ENCODE measurements at places on chromosomes 1 and 21.

GRCh38 chr1:1196431-1197187, 9.8 kb downstream of the TNFRSF18 start:
- DNase-seq: no peak

- no peak for DNase-seq
These were observed 207.5 kb upstream of the SAMSN1 start for GRCh38 chr21:14753466-14754258.

DNA sequence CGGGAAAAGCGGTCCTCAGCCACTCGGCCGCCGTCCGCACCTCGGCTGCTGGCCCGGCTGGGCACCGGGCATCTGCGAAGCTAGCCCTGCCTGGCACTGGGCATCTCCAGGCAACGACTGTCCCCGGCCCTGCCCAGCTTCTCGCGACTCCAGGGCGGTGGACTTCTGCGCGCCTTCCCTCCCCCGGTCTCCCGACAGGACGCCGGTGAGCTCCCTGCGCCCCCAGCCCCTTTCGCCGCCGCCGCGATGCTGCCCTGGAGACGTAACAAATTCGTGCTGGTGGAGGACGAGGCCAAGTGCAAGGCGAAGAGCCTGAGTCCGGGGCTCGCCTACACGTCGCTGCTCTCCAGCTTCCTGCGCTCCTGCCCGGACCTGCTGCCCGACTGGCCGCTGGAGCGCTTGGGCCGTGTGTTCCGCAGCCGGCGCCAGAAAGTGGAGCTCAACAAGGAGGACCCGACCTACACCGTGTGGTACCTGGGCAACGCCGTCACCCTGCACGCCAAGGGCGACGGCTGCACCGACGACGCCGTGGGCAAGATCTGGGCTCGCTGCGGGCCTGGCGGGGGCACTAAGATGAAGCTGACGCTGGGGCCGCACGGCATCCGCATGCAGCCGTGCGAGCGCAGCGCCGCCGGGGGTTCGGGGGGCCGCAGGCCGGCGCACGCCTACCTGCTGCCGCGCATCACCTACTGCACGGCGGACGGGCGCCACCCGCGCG, 514 bp downstream of the FAM43B start:
- no peak for DNase-seq

DNA sequence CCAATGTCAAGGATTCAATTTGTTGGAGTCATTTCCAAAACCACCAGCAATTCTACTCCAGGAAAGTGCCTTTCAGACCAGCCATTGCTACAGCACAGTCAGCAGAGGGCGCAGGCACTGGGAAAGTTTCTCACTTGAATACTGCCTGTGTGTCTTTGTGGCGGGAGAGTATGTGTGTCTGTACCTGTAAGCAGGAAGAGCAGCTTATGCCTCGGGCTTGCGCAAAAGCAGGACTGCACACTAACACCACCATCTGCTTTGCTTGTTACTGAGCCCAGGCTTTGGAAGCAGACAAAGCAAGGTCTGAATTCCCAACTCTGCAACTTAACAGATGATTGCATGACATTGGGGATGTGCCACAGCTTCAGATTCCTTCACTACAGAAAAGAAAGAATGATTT, 7.0 kb upstream of the CTSE start:
- peak; percentile 72 for DNase-seq

DNA sequence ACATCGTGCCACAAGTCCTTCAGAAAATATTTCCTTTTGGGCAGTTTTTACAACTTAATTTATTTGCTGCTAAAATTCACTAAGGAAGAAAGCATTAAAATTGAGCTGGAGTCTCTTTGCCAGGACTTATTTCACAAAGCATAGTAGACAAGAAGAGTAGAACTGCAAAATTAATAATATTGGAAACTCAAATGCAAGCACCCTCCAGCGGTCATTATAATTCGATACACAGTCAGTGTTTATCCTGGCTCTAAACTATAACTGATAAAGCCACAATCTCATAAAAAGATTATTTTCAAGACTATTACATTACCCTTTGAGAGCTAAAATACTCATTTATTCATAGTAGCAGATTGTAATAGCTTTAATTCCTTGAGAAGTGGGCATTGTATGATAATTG, 655.4 kb downstream of the RWDD3 start:
- no peak for DNase-seq

DNA sequence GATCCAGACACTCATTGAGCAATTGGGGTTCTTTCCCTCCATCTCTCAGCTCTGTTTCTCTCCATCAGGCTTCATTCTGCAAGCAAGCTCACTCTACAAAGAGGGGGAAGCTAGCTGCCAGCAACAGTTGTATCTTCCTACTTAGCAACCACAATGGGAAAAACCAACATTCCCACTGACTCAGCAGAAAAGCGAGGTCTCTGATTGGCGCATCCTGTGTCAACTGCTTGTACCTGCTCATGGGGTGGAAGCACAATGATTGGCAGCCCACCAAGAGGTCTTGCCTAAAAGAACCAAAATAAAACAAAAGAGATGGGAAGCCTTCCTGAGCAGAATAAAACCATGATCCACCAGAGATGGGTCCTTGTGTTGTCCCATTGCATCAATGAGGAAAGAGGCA, 4.0 kb upstream of the CDA start:
- no peak for DNase-seq

DNA sequence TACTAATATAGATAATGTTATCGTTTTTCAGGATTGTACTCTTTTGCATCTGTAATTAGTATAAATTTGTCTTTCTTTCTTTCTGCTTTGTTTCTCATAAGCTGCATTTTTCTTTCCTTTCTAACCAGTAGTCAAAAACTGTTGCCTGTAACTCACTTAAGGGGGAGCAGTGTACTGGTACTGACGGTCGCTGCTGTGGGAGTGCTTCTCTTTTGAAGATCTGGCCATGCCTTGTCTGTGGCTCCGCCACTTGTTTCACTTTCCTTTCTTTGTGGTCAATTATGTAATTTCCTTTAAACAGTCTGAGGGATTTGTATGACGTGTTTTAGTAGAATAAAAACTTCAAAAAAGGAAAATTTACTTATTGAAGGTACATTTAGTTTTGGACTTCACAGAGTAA, 37.0 kb downstream of the MIA3 start:
- DNase-seq: no peak

- no peak for DNase-seq
These were observed 67.0 kb downstream of the PIK3R3 start for GRCh38 chr1:46065405-46065804.

GRCh38 chr1:84885469-84885868, 7.5 kb downstream of the LPAR3 start:
- DNase-seq: no peak

DNA sequence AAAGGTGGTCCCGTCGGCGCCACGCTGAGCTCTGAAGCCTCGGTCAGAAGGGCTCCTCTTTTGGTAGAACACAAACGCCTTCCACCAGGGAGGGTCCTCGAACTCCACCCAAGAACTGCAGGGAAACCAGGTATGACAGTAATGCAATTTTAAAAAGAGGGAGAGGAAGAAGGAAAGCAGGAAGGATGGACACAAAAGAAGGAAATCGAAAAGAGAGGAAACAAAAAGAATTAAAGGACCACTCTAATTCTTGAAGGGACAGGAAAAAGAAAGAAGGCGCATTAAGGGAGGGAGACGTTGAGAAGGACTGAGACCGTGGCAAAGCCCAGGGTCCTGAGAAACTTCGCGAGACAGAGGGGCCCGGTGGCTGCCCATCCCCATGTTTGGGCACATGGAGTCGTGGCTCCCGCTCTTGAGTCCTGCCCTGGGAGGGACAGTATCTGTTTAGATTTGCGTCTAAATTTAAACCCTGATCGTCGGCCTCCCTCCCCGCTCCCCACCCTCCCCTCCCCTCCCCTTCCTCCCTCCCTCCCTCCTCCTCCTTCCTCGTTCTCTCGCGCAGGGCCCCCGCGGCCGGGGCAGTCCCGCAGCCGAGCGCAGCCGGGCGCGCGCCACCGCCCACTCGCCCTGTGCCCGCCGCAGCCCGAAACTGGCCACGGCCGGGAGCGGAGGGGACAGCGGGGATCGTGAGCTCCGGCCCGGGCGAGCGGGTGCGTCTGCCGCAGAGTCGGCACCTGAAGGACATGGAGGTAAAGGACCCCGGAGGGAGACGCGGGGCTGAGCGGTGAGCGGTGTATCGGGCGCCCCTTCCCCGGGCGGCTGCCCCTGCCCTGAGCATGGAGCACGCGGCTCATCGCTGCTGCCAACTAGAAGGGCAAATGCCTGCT, at the start of gene RCSD1:
Gene RCSD1 (plus strand): TSS at position 552 of the 887 bp plus-strand sequence. CDS start 192 bp downstream, at position 744.
- no peak for DNase-seq

Data from sciatic nerve (tissue), 2 donors.